Stimulated activated CD8-positive, alpha-beta memory T cell treated with anti-CD3 and anti-CD28 coated beads, Interleukin-2, amount 100 ng/mL, for 48 hours (primary cell): ENCODE measurements at places on chromosomes 3 and 15.
A peak's percentile ranks its signal among the peaks of the same experiment; 100 is the strongest.

- no peak for DNase-seq
Measured at GRCh38 chr3:37210230-37210629, 35.8 kb upstream of the LRRFIP2 start.

DNA sequence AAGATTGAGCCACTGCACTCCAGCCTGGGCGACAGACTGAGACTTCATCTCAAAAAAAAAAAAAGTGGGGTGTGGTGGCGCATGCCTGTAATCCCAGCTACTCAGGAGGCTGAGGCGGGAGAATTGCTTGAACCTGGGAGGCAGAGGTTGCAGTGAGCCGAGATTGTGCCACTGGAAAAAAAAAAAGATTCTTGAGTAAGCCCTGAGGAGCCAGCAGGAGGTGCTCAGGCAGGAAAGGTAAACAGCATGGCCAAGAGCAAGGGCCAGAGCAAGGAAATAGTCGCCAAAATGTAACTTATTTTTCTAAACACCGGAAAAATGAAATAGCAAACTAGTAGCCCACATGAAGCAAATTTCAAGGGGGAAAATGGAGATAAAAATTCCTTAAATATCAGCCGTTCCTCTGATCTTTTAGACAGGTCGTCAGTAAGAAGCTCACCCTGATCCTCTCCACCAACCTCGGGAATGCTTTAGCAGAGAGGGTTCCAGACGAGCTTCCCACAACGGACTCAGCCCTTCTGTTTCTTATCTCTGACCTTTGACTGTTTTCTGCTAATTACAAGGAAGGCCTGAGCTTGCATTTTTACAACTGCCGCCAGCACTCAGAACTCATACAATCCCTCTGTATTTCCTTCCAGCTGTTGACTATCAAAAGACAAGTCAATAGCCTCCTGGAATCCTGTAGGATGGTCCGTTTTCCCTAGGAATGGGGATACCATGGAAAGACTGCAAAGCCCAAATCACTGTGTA lies 45.0 kb upstream of the AKAP13 start:
- DNase-seq: no peak

- no peak for DNase-seq
Measured at GRCh38 chr3:16768014-16768413, 116.7 kb upstream of the PLCL2 start.

DNA sequence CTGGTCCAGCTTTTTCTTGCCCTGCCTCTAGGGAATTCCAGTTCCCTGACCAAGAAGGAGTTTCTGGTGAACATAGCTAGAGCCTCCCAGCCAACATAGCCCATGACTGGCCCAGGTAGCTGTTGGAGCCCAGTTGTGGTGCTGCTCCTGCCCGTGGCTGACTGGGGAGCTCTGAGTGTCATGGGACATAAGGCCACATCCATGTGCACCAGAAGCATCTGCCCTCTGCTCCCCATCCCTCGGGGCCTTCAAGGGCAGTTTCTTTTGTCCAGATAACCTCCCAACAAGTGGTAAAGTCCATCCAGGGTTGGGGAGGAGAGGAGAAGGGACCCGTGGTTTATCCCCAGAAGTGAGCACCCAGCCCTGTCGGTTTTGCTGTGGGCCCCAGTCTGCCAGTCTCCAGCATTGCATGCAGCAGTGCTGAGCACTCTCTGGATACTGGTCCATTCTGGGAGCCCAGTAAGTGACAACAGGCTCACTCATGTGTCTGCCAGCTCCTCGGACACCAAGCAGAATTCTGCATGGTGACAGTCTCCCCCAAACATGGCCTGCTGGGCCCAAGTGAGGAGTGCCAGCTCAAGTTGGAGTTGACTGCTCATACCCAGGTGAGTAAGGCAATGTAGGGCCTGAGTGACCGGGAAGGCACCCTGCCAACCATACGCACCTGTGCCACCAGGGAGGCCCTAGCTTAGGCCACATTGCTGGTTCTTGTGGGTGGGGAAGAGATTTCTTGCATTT lies 28.8 kb downstream of the ACAA1 start:
- no peak for DNase-seq

- no peak for DNase-seq
Measured at GRCh38 chr3:195163719-195164572, 107.0 kb downstream of the XXYLT1 start.

DNA sequence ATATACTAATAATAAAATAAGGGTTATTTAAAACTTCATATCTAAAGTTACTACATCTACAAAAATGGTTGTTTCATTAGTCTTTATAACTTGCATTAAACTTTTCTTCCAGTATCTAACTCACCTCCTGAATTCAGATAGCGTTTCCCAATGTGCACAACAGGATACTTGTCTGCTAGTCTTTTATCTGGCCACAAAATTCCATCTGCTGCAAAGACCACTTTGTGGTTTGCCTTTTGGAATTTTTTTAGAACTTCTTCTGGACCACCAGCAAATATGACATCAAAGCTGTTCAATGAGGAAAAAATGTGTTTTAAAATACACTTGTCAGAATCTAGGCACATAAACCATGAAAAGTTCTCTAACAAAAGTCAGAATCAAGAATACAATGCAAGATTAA lies 50.8 kb downstream of the PLOD2 start:
- DNase-seq: no peak

- DNase-seq: no peak
Measured at GRCh38 chr3:58384381-58385090, 49.1 kb downstream of the PDHB start.

GRCh38 chr15:99495430-99496301 lies 70.1 kb upstream of the MEF2A start:
- no peak for DNase-seq

GRCh38 chr3:55923207-55923606 lies 436.1 kb upstream of the WNT5A start:
- DNase-seq: no peak

DNA sequence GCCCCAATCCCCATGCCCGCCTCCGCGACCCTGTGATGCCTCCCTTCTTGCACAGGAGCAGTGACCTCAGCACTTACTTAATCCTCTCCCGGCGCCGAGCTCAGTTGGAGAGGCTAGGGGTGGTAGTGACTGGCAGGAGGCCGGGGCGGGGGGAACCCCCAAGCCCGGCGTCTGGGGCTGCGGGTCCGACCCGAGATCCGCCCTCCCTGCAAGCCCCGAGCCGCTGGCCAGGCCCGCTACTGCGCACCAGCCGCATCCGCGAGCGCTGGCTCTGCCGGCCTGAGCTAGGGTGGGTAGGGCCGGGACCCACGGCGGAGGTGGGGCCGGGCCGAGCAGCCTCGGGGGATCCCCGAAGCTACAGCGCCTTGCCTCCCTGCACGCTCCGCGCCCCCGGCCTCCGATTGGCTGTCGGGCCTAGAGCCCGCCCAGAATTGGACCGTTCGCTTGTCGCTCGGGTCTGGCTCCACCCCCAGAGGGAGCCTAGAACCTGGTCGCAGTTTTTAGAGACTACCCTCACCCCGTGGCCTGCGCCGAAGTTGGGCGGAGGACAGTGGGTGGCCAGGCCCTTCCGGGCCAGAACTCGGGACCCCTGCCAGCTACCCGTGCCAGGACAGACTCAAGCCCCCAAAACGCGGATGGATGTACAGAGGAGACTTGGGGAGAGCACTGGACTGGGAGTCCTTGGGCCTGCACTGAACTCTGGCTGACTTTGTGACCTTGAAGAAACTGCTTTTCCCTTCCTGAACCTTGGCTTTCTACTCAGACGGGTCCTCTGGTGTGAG lies at the start of gene C3orf18:
C3orf18 (minus strand) TSS at position 362 of the 782 bp plus-strand sequence. CDS start 2,048 bp downstream, outside the sequence.
- DNase-seq: peak; percentile 96

DNA sequence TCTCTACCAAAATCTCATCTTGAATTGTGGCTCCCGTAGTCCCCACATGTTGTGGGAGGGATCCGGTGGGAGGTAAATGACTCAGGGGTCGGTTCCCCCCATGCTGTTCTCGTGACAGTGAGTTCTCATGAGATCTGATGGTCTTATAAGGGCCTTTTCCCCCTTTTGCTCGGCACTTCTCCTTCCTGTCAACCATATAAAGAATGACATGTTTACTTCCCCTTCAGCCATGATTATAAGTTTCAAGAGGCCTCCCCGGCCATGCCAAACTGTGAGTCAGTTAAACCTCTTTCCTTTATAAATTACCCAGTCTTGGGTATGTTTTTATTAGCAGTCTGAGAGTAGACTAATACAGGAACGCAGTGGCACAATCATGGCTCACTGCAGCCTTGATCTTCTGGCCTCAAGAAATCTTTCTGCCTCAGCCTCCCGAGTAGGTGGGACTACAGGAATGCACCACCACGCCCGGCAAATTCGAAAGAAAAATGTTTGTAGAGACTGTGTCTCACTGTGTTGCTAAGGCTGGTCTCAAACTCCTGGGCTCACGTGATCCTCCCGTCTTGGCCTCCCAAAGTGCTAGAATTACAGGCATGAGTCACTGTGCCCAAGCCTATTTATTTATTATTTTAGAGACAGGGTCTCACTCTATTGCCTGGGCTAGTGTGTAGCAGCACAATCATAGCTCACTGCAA lies 101.0 kb downstream of the ATP10A start:
- DNase-seq: no peak

DNA sequence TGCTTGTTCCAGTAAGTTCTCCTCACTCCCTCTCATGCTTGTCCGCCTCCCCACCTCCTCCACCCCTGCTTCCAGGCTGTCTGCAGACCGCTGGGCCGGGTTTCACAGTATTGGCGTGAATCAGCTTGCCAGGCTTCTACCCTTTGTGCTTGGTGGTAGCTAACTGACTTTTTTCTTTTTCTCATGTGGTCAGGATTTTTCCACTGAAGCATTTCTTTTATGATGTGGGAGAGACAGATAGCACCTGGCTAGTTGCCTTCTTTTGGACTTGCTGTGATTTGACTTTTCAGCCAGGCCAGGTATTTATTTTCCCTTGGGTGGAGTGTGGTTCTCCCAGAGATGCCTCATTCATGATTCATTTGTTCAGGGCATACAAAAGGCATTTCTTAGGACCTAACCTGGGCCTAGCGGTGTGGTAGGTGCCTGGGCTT lies 60.6 kb downstream of the ST6GAL1 start:
- no peak for DNase-seq

DNA sequence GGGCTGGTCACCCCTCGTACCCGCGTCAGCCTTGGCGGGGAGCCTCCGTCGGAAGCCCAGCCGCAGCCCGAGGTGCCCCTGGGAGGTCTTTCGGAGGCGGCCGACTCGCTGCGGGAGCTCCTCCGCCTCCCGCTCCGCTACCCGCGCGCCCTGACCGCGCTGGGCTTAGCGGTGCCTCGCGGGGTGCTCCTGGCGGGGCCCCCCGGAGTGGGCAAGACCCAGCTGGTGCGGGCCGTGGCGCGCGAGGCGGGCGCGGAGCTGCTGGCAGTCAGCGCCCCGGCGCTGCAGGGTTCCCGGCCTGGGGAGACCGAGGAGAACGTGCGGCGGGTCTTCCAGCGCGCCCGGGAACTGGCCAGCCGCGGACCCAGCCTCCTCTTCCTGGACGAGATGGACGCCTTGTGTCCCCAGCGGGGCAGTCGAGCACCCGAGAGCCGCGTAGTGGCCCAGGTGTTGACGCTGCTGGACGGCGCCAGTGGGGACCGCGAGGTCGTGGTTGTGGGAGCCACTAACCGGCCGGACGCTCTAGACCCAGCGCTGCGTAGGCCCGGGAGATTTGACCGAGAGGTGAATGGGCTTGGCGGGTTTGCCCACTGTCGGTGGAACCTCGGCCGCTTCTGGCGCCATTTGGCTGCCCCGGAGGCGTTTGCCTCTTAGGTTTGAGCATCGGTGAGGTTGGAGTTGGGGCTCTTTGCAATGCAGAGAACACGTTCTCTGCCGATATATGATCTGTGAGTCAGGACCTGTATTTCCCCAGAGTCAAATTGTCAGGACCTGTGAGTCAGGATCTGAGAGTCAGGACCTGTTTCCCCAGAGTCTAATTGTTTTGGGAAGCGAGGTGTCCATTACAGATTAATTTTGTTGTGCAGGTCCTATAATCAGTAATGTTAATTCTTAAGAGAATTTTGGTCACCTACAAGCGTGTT lies 24.9 kb upstream of the GATM start:
- peak; percentile 14 for DNase-seq

GRCh38 chr3:122269045-122269444 lies 56.0 kb upstream of the CSTA start:
- DNase-seq: no peak

DNA sequence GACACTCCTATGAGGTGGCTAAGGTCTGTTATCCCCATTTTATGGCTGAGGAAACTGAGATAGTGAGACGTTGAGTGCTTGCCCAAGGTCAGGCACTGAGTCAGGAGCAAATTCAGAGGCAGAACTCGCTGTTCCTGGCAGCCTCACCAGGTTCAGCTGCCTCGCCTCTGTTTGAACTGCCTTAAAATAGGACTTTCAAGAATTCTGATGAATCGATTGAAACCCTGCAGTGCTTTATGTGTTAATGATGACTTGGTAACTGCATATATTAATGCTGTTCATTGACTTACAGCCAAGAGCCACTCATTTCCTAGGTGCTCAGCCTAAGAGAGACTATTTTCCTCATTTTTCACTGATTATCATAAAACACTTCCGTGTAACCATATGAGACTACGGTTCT lies 79.5 kb upstream of the BHLHE40 start:
- DNase-seq: no peak

DNA sequence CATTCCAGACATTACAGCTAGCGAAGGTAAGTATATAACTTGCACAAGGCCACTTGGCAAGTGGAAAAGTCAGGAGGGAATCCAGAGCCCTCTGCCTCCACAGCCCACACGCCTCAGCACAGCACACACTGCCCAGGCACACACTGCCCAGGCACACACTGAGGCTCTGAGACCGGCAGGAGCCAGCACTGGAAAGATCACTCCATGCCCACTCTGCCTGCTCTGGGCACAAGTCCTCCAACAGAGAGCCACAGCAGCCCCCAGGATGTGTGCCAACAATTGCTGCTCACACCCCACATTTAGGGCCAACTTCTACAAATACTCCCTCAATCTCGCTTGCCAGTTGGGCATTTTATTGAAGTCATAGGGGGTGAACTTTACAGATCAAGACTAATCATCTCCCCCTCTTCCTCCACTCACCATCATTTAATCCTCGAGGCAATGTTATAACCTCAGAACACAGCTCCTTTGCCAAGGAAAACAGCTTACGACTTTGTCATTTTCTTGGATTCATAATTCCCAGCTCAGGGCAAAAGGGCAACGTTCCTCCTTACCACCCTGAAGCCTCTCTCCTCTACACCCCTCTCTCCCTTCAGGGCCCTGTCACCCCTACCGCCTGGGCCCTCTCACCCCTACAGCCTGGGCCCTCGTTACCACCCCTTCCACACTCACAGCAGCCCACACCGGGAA lies 53.0 kb upstream of the TPM1 start:
- DNase-seq: no peak

DNA sequence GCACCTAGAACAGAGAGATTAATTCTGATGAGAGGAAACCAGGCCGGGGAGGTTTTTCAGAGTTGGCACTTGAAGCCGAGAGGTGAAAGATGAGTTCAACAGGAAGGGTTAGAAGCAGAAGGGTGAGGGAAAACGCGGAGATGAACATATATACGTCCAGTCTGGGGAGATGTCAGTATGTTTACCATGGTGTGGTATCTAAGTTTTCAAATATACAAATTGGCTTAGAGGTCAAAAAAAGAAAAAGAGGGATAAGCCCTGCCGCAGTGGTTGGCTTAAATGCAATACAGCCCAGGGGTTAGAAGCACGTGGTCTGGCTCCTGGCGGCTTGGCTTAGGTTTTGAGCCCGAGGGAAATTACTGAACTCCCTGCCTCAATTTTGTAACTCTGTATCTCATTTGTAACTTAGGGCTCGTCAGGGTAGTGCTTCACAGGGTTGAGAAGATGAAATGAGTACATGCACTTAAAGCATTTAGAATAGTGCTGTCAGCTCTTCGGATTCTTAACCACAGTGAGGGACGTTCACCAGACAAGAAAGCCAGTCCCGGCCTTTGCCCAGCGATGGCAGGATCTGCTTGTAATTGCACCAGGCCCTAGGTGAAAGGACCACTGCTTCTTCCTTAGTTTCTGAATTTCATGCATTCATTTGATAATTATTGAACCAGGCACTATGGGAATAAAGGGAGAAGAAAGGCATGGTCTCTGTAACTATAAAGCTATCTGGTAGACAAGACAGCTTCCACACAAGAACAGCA lies 6.4 kb downstream of the HES1 start:
- no peak for DNase-seq
